ENCODE measurements at places on chromosomes 16 and 17. TPM values are rescaled to one million over a fixed set of nuclear protein-coding genes. Genes with fewer than 3 reads are reported as not detected.

Gene GPRC5C
- total RNA-seq = 5.3 TPM

Gene GAN
- 22.8 TPM for total RNA-seq

Gene NLRP1
- 85.6 TPM for total RNA-seq

Gene KRTAP4-1
- not detected for total RNA-seq

Gene CEMP1
- total RNA-seq = 0.41 TPM

Gene CDK12
- total RNA-seq = 16.7 TPM

Gene HOXB4
- not detected for total RNA-seq

Gene RAB34
- 12.2 TPM for total RNA-seq

Gene EIF4A3
- total RNA-seq = 79.9 TPM

Gene OTOP2
- total RNA-seq = not detected

Gene PLXDC1
- 9.8 TPM for total RNA-seq

Gene GRAPL
- 1.2 TPM for total RNA-seq

Gene ACSM2A
- total RNA-seq = not detected

Gene CA7
- not detected for total RNA-seq

Gene EDC4
- total RNA-seq = 64.0 TPM

Gene TAC4
- not detected for total RNA-seq

Gene KRTAP4-8
- total RNA-seq = not detected

Gene GNG13
- total RNA-seq = not detected

Gene CDR2L
- 3.3 TPM for total RNA-seq

Gene PIMREG
- 4.1 TPM for total RNA-seq

Gene ADAM11
- total RNA-seq = 14.7 TPM

Gene CSH1
- total RNA-seq = not detected

Gene BCO1
- under 0.01 TPM for total RNA-seq

Gene SPNS2
- total RNA-seq = 11.0 TPM

Gene KIF18B
- 0.41 TPM for total RNA-seq

Gene NPIPA8
- total RNA-seq = 4.9 TPM

Gene ALOX15B
- under 0.01 TPM for total RNA-seq

Gene TMEM114
- total RNA-seq = not detected

Gene ACAP1
- total RNA-seq = 0.41 TPM

Gene HELZ
- 37.1 TPM for total RNA-seq

Gene CCDC78
- total RNA-seq = 4.5 TPM

Gene TP53TG3F
- total RNA-seq = not detected

Gene UNKL
- total RNA-seq = 8.2 TPM

Gene QPRT
- 2.9 TPM for total RNA-seq

Gene CACNG5
- total RNA-seq = 2.9 TPM

Gene OR1E2
- not detected for total RNA-seq

Gene CTRB2
- total RNA-seq = not detected

Gene MMP2
- total RNA-seq = 8.2 TPM

Gene VASN
- total RNA-seq = 1.6 TPM

Gene GTF3C1
- 77.9 TPM for total RNA-seq

Gene ADCY7
- total RNA-seq = 9.8 TPM

Gene ALOXE3
- 0.82 TPM for total RNA-seq

Gene SPATA32
- total RNA-seq = not detected

Gene MT1G
- total RNA-seq = not detected

Gene STH
- total RNA-seq = 2.0 TPM

Gene KCNJ18
- not detected for total RNA-seq

Gene MRC2
- total RNA-seq = 13.5 TPM

Gene CNGB1
- total RNA-seq = 1.2 TPM

Gene SYT17
- total RNA-seq = 8.2 TPM

Gene KRT222
- 5.7 TPM for total RNA-seq

Gene CCDC144A
- total RNA-seq = 48.5 TPM

Gene RRAD
- total RNA-seq = 2.4 TPM

Gene ANKFN1
- 2.4 TPM for total RNA-seq

Gene LDHD
- 2.0 TPM for total RNA-seq

Gene KRT26
- total RNA-seq = not detected

Gene ABCC3
- not detected for total RNA-seq

Gene TNS4
- not detected for total RNA-seq

Gene TBX2
- total RNA-seq = 1.2 TPM

Gene NAGS
- total RNA-seq = 0.41 TPM
